Caco-2 (cell line): ENCODE measurements at places on chromosomes 1 and 21.

GRCh38 chr1:46575300-46575699 is 23.9 kb upstream of the KNCN start:
- DNase-seq = no peak

- DNase-seq = no peak
Observed at GRCh38 chr1:246279402-246279801, 227.7 kb downstream of the SMYD3 start.

GRCh38 chr1:80922906-80923305 is 877.8 kb upstream of the ADGRL2 start:
- no peak for DNase-seq

DNA sequence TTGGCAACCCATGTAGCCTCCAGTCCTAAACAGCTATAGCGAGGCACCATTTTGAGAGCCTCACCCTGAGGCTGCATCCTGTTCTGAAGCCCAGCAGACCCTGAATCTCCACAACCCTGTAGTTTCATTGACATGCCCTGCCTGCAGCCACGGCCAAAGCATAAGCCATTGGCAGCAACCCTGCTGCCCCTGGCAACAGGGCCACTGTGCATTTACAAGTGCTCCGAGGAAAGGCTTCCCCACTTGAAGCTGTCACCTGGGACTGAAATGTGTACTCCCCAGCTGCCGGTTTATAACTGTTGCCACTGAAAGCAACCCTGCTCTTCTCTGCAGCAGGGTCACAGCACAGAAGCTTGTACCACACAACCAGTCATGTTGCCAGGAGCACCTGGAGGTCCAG is 124.2 kb upstream of the OLFM3 start:
- no peak for DNase-seq

DNA sequence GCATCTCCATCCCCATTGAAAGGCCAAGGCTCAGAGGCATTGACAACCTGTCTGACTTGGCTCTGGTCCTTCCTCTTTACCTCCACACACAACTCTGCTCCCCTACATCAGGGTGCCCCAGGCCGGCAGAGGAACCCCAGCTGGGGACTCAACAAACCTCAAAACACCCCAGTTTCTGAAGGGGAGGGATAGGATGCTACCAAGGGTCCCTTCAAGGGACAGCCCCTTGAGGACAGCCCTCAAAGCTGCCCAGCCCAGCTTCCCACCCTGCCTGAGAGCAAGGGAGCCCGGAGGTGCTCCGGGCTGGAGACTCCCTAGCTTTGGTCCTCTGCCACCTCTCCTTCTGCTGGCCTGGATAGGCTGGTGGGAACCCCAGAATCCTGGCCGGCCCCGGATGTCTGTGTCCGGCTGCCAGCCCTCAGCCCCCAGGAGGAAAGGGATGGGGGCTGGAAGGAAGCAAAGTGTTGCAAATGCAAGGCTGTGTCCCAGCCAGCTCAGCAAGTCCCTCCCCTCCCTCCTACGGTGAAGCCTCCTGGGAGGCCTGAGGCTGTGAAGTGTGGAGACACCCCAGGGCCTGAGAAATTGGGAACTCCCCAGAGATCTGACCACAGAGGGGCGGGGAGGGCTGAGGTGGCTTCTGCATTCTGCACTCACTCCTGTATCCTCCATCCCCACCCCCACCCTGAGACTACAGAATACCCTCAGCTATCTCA is 1.1 kb upstream of the MARCKSL1 start:
- no peak for DNase-seq
